Lower leg skin (tissue), 4 donors: ENCODE measurements at places on chromosomes 3 and 15.

- no peak for DNase-seq
These were observed 5.6 kb downstream of the TIGIT start for GRCh38 chr3:114299421-114299820.

DNA sequence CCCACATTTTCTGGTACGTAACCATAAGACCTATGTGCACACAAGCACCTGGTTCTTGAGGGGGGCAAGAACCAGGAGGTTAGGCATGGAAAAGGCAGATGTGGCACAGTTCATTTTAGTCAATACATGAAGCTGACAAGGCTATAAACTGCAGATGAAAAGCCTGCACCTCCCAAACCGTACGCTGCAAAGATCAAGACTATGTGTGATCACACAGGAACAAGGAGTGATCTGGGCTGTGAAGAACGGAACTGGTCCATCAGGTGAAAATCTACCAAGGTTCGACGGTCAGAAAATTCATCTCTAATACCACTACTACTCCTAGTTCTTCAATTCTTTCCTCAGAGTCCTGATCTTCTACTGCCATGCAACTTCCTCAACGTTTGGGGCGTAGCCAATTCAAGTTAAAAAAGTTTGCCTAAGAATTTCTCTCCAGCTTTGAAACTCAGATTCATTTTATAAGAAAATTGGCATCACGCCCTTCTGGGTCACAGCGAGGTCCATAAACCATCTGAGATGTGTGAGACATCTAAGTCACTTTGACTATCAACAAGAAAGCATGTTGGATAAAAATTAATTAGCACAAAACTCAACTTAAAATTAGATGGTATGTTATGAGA, 41.9 kb downstream of the PLD1 start:
- DNase-seq = no peak

DNA sequence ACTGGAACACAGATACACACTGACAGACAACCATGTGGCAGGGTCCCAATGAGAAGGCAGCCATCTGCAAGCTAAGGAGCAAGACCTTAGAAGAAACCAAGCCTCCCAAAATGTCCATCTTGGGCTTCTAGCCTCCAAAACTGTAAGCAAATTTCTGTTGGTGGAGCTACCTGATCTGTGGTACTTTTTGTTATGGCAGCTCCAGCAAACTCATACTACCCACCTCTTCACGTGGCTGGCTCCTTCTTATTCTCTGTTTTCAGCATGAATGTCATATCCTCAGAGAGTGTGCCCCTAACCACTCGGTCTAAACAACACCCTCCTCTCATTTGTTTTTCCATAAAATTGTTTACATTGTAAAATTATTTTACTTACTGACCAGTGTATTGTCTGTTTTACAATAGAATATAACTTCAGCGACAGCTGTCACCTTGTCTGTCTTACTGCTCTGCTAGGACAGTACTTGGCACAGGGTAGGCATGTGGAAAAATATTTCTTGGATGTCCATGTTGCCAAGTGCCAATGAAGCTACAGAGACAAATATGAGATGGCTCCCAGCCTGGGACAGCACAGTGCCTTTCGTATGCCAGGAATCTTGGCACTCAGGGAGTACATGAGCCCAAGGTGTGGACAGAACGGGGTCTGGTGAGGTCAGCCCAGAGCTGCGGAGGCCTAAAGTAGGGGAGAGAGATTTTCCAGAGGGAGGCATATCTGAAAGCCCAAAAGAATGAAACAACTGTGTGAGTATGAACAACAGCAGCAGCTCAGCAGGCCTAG, 17.4 kb upstream of the SLC25A36 start:
- DNase-seq = no peak

GRCh38 chr3:114624571-114625181, 330.8 kb downstream of the TIGIT start:
- DNase-seq = peak; percentile 96

- DNase-seq = no peak
These were observed 1.4 kb upstream of the GHRL start for GRCh38 chr3:10294030-10294586.
